ENCODE measurements at places on chromosomes 5 and 9.

DNA sequence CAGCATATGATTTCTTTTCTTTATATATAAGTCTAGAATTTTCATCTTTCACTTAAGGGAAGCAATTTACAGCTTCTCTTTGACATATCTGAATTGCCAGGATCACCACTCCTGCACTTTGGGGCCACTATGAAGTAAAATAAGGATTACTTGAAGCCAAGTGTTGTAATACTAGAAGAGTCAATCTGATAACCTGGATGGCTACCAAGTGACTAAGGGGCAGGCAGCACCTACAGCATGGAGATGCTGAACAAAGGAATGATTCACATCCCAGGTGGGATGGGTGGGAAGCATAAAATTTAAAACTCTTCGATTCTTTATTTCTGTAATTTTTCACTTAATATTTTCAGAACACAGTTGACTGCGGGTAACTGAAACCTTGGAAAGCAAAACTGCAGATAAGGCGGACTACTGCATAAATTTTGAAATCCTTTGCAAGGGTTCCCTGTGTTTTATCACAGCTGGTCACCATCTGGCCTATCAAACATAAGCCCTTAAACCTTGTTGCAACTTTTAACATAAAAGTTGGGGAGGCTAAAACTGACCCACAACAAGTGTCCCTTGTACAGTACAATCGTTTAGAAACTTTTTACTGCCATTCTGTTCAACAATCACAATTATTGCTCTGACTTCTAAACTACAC, 31.2 kb downstream of the NR3C1 start:
- DNase-seq: no peak

- DNase-seq: no peak
Observed at GRCh38 chr5:136629125-136629792, 263.9 kb upstream of the TRPC7 start.

GRCh38 chr9:131668439-131669268, 71.2 kb downstream of the RAPGEF1 start:
- DNase-seq: no peak

GRCh38 chr5:10941900-10942299, 180.9 kb upstream of the DAP start:
- no peak for DNase-seq

DNA sequence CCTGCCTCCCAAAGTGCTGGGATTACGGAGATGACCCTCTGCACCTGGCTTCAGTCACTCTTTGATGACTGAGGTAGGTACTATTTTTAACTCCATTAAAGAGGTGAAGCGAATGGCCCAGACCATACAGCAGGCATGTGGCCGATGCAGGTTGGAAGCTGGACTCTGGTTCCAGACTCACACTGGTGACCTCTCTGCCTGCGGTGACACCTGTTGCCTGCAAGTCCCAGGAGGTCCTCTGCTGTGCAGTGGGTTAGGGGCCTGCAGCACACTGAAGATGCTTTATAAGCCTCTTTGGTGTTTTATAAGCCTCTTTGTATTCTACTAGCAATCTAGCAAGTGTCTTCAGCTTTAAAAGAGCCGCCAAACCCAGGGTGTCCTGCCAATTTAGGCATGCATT, 49.2 kb upstream of the PTCH1 start:
- DNase-seq: no peak

GRCh38 chr9:18786196-18786595, 246.8 kb downstream of the SAXO1 start:
- no peak for DNase-seq

GRCh38 chr9:70519912-70520724, 105.7 kb upstream of the KLF9 start:
- no peak for DNase-seq

DNA sequence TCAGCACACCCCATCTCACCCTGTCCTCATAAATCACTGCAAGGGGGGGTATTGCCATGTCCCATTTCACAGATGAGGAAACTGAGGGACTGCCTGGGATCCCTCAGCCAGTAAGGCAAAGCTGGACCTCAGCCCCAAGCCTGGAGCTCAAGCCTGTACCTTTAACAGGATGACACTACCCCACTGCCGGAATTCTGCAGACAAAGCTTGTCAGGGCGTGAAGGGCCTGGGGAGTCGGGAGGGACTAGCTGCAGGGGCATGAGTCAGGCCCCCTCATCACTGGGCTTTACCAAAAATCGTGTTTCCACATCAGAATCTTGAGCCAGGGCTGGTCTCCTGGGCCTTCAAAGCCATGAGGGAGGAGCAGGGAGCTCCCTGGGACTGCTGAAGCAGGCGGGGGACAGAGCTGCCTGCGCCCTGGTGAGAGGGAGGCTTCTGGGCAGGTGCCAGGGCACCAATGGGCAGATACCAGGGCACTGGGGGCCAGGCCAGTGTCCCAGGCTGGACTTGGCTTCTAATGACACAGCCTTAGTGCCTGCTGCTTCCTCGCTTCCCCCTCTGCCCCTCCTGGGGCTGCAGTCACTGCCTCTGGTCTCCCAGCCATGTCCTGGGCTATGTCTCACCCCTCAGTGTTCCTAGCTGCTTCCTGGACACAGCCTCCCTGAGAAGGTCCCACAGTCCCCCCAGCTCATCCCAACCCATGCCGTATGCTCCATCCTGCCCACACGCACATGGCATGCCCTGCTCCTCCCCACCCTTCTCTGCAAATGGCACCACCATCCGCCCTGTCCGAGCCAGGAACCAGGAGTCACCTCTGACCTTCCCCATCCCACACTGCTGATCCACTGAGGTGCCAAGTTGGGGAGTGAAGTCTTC, 80.7 kb downstream of the LMX1B start:
- DNase-seq: peak; percentile 66

DNA sequence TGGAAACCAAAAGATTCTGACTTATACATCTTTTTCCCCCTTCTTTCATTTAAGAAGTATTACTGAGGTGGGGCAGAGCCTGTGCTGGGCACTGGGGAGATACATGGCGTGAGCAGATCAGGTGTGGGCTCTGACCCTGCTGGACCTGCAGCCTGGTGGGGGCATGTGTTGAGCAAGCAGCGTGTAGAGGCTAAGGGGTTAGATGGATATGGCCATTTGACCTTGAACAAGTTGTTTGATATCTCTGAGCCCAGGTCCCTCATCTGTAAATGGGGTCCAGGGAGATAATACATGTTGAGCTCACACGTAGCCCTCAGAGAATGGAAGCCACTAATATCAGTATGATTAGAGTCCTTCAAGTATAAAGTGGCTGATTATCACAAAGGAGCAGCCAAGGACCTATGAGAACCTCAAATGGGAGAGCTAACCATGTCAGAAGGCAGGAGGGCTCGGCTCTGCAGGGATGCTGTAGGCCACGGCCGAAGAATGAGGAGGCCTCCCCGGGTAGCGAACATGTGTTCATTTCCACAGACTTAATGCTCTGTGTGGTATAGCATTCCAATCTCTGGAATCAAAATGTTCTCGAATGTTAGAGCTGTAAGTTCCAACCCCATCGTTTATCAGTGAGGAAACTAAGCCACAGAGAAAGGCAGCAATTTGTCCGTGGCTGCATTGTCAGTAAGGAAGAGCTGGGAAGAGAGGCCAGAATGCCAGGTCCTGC, 15.4 kb upstream of the ANGPTL2 start:
- DNase-seq: no peak

DNA sequence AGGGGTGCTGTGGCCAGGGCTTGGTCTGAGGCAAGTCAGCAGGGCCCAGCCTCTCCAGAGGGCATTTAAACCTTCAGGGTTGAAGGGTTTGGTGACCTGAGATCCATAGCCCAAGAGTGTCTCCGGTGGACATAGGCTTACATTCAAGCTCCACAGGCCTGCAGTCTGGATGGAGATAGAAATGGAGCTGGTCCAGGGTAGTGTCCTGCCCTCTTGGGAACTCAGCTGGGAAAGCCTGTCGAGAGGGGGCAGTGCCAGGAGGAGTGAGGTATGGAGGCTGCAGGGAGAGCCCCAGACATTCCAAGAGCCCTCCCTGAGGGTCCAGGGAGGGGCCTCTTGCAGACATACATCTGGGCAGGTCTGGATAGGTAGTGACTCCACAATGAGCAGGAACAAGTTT, 177.0 kb upstream of the MVB12B start:
- DNase-seq: peak; percentile 38

DNA sequence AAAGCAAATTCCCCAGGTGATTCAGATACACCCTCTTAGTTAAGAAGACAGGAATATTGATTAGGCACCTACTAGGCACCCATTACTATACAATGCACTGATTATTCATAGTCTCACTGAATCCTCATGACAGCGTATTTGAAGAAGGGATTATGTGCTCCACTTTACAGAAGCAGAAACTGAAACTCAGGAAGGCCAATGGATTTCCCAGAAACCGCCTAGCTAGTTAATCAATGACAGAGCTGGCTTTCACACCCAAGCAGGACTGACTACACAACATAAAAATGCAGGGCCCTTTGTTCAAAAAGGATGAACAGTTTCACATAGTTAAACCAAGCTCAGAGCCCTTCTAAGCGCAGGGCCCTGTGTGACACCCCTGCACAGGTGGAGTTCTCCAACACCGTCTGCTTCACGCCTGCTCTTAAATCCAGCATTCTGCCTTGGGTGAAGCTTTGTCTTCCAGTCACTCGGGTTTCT, 117.3 kb downstream of the TTLL11 start:
- DNase-seq: no peak

DNA sequence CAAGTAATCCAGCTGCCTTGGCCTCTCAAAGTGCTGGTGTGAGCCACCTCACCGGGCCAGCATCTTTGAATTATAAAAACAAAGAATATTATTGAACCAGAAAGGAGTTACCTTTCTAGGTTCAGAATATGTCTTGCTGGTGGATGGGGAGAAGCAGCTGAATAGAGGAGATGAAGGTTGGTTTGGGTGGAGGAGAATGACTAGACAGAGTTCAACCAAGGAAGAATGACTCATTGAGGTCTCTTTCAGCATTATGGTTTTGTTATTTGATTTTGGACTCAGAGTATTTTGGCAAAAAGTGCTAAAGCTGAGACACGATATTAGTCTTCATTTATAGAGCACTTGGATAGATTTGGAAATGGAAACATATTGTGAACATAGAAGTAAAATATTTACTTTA, 75.2 kb upstream of the MPDZ start:
- no peak for DNase-seq

DNA sequence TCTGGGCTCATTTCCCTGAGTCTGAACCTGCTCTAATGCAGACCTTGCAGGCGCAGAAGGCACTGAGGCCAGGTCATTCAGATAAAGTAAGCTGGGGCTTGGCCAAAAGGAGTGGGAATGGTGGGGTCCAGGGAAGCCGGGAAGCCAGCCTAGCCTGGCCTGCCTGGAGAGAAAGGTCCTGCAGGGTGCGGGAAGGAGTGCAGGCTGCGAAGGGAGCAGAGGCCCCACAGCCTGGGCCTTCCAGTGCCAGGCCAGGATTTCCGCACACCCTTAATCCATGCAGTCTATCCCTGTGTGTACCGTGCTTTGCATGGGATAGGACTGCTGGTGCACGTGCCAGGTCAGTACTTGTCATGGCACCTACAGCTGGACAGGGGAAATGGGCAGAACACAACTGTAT, 3.6 kb upstream of the STING1 start:
- DNase-seq: no peak

GRCh38 chr9:114655689-114656088, 1.9 kb downstream of the TEX53 start:
- no peak for DNase-seq

- DNase-seq: no peak
Observed at GRCh38 chr5:38189081-38189504, 69.3 kb upstream of the EGFLAM start.

DNA sequence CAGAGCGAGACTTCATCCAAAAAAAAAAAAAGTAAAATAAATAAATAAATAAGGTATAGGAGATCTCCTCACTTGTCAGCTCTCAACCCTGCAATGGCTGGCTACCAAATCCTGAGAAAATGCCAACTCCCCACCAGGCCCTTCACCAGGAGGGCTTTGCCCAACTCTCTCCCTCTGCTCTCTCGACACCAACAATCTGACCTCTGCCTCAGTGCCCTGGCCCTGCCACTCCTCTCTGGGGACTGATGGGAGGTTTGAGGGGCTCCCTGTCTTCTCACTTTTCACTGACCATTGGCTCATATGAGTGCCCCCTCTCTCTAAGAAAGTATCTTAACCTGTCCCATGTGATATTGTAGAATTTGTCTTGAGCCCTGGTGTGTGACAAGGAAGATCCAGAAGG, 52.6 kb upstream of the SH3PXD2B start:
- DNase-seq: peak; percentile 64

- DNase-seq: no peak
Observed at GRCh38 chr9:128494108-128494745, 10.3 kb upstream of the GLE1 start.

DNA sequence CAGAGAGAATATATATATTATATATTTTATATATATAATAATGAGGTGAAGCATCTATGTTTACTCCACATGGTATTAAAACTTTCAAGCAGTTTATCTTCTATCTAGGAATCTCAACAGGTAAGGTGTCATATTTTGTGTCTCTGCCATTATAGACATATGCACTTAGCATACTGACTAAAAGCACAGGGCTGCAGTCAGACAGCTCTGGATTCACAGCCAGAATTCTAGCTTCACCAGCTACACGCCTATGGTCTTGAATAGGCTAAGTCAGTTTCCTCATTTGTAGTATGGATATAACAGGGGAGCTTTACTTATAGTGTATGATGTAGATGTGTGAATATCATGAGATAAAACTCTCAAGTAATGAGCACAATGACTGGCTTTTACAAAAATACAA, 57.9 kb downstream of the FBN2 start:
- DNase-seq: no peak

- no peak for DNase-seq
Observed at GRCh38 chr5:116365006-116365496, 209.6 kb downstream of the SEMA6A start.

GRCh38 chr5:173331287-173331686, 3.1 kb upstream of the STC2 start:
- no peak for DNase-seq

DNA sequence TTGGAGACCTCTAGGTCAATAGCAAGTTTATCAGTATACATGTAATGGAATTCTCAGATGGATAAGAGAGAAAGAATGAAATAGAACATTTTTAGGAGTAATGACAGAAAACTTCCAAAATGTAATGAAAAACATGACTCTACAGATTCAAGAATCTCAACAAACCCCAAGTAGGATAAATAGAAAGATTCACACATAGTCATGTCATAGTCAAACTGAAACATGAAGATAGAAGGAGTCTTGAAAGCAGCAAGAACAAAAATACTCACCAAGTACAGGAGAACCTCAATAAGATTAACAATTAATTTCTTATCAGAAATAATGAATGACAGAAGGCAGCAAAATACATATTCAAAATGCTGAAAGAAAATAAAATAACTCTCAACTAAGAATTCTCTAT, 164.5 kb downstream of the SPATA31D1 start:
- DNase-seq: no peak

GRCh38 chr5:177388521-177389052, 4.4 kb downstream of the SLC34A1 start:
- DNase-seq: no peak

- no peak for DNase-seq
Observed at GRCh38 chr5:78586251-78586650, 62.3 kb downstream of the LHFPL2 start.

GRCh38 chr9:121771851-121772599, 120.6 kb downstream of the DAB2IP start:
- no peak for DNase-seq

Measured in coronary artery (tissue), 2 donors.